ENCODE measurements at places on chromosomes 2 and 18.

DNA sequence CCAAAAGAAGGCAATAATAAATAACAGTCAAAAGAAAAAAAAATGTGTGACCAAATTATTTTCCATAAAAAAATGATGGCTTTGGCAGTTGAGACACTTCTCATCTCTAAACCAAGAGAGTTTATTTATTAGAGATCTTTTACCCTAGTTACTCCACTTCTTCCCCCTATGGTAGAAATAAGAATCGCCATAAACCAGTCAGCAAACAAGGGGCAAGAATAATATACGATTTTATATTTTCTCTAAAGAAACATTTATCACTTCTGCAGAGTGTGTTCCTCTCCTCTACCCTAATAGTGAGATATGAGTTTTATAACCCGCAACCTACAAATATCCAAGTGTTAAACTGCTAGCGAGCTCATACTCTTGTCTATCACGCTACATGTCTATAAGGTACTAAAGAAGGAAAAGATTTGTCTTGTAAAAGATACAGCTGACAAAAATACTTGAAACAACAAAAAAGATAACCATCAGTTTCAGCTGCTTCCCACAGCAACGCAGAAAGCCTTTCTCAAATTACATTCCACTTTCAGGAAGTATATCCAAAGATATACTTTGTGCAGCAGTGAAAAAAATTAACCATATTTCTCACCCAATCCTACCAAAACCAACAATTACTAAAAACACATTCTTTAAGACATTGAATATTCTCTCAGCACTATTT is 2.3 kb downstream of the RNF103 start:
- DNase-seq: peak; percentile 22

GRCh38 chr2:152432206-152432653 is 97.3 kb downstream of the FMNL2 start:
- DNase-seq: peak; percentile 83

GRCh38 chr2:218721934-218722333 is 11.3 kb downstream of the TTLL4 start:
- DNase-seq: no peak

DNA sequence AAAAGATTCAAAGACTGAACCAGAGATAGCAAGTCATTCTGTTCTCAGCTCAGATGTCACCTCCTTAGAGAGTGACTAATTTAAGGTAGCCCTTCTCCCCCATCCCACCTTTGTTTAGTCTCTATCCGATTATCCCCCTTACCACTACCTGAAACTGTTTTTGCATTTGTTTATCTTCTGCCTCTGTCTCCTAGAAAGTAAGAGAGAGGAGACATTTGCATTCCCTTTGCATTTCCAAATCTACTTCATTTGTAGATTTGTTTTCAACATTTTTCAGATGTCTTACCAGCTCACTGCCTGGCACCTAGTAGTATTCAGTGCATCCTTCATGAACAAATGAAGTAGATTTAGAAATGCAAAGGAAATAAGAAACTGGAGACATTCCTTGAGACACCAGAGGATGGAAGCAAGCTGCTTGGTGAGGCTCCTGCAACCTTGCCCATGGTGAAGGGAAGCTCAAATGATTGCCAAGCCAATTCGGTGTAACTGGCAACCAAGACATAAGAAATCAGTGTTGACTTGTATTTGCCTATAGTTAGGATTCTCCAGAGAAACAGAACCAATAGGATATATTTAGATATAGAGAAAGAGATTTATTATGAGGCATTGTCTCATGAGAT is 385.7 kb downstream of the STK39 start:
- DNase-seq: no peak

DNA sequence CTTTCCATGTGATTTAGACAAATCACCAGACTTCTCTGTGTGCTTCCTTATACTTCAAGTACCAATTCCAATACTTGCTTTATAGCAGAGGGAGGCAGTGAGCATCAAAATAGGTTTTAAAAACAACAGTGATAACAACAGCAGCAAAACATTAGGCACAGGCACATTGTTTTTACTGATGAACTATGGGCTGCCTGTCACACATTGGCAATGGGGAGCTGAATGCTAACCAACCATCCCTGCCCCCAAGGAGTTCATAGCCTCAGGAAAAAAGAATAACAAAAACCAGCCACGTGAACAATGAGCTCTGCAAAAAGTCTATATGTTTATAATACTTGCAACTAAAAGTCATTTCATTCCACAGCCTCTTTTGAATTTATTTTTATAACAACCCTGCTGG is 287.9 kb upstream of the TRIB2 start:
- no peak for DNase-seq

GRCh38 chr18:67453901-67454300 is 62.6 kb downstream of the DSEL start:
- DNase-seq: no peak

- DNase-seq: no peak
These were observed 1.1 kb downstream of the FEV start for GRCh38 chr2:218983934-218984238.

DNA sequence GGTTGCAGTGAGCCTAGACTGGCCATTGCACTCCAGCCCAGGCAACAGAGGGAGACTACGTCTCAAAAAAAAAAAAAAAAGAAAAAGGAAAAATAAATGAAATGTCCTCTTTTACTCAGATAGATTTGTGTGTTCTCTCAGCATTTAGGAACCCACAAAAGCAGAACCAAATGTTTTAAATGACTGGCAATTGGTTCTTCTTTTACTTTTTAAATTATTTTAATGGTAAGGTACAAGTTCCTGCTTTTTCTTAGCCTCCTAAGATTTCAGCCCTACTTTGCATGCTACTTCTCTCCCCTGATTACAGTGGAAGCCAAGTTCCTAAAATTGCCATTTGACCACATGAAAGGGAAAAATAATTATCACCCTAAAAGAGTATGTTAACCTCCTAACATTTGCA is 23.5 kb downstream of the SRSF7 start:
- DNase-seq: no peak

DNA sequence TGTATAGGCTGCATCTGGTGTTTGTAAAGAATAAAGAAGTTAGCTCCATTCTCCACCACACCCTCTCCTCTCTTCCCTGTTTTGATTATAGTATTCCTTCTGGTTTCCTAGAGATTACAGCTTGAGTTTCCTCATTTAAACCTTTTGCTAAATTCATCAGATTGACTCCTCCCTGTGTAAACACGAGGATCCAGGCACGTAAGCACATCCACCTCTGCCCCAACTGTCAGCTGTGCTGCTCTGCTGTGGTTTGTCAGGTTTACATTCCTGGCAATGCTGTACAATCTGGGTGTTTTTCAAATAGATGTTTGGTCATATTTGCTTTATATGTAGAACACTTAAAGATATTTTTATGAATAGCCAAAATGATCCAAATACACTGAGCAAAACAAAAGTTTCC is 302.8 kb downstream of the PTGR3 start:
- DNase-seq: no peak

DNA sequence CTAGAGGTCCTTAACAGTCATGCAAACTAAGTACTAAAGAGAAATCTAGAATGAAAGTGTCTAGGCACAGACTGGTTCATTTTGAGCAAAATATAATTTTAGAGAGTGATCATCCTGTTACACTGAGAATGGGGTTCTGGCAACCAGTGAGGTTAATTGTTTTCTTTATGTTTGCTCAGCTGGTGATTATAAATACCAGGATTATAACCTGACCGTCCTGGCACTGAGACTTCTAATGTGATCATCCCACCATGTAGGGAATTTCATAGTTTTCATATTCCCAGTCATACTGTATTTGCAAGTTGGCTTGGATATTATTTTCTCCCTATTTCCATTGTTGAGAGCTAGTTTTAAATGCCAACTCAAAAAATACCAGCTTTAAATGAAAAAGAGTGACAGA is 852.5 kb upstream of the LRATD1 start:
- DNase-seq: no peak

- DNase-seq: no peak
These were observed 96.1 kb downstream of the PID1 start for GRCh38 chr2:229174794-229175496.

- DNase-seq: no peak
These were observed 461.5 kb downstream of the IRS1 start for GRCh38 chr2:226337941-226338600.

DNA sequence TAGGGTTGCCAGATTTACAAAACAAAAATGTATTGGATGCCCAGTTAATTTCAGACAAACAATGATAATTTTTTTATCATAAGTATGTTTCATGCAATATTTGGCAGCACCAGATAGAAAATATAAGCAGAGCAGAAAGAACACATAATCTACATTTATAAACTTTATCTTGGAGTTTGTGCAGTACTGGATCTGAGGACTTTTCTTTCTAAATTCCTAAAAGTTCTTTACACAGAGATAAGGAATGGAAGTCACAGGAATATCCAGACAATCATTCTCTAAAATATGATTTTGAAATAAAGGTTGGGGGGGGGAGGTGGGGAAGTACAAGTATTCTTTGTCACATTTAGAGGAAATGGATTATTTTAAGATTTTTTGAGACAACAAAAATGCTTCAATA is 28.8 kb upstream of the MC4R start:
- DNase-seq: no peak

DNA sequence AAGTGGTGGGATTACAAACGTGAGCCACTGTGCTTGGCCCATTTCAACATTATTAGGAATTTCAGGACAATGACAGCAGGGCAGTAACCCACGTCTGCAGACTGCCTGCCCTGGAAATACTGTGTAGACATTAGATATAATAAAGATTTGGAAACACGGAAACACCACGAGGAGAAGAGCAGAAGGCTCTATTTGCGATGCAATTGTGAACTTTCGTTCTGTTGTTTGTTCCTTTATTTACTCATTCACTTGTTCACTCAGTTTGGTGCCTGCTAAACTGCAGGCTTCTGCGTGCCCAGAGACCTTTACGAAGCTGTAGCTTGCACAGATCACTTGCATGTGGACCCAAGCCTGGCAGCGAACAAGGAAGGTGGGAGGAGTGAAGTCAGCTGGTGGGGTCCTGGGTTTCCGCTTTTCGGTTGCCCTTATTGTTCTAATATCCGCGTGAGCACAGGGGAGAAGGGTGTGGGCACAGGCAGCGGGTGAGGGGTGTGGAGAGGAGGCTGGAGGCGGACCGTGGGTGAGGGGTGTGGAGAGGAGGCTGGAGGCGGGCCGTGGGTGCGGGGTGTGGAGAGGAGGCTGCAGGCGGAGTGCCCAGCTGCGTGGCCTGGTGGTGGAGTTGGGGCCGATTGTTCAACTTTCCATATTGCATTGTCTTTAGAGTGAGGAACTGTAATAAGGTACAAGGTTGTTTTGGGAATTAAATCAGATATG is 3.4 kb downstream of the COLEC11 start:
- no peak for DNase-seq

DNA sequence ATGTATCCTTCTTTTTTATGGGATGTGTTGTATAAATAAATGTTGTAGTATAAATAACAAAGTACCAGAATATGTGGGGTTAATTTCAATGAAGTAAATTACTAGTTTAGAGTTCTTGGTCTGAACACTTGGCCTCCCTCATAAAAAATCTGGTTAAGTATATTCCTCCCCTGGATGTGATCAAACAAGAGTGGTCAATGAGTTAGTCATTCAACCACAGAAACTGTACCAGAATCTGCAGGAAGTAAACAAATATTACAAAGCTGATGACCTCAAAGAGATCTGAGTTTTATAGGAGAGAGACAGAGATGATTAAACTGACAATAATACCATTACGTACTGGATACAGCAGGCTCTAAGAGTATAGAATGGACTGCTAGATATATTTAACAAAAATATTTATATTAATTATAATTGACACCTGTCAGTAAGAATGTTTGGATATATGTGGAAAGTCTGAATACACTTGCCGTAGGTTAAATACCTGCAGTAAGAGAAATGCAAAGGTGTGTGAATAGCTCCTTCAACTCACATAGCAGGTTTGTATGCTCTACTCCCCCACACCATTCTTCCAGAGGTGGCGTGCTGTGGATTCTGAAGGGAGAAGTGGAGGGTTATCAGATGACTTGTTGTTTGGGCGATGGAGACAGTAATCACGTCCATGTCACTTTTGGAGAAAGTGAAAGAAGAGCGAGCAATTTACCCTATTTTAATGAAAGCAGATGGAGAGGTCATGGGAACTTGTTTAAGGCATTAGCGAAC is 108.3 kb upstream of the LRATD1 start:
- DNase-seq: no peak

- no peak for DNase-seq
These were observed 106.0 kb upstream of the PKDCC start for GRCh38 chr2:41941831-41942230.

GRCh38 chr2:62774555-62775366 is 69.2 kb downstream of the EHBP1 start:
- DNase-seq: peak; percentile 45

- no peak for DNase-seq
These were observed 27.7 kb downstream of the NETO1 start for GRCh38 chr18:72840109-72840508.

GRCh38 chr2:162149940-162150339 is 2.1 kb downstream of the GCG start:
- DNase-seq: no peak

DNA sequence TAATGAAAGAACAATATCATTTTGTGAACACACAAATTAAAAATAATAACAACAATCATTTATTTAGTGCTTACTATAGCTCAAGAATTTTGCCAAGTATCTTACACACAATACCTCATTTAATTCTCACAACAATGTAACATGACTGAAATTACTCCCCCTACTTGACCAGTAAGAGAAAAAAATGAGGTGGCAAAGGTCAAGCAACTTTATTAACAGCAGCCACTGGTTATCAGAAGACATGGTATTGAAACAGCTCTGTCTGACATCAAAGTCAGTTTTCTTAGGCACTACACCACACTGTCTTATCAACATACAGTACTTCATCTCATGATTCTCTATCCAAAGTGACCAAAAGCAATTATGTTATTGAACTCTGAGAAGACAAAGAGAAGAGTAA is 389.4 kb downstream of the ZEB2 start:
- DNase-seq: no peak

- no peak for DNase-seq
These were observed 11.1 kb upstream of the INO80C start for GRCh38 chr18:35508746-35509338.

GRCh38 chr2:204706939-204707338 is 161.7 kb downstream of the PARD3B start:
- no peak for DNase-seq

GRCh38 chr2:62202019-62202722 is 6.3 kb downstream of the B3GNT2 start:
- peak; percentile 39 for DNase-seq

GRCh38 chr18:21452796-21453510 is 147.6 kb downstream of the ESCO1 start:
- no peak for DNase-seq

- no peak for DNase-seq
These were observed 49.7 kb downstream of the MTA3 start for GRCh38 chr2:42618116-42618515.

- no peak for DNase-seq
These were observed 22.0 kb downstream of the RHOB start for GRCh38 chr2:20468549-20469500.

DNA sequence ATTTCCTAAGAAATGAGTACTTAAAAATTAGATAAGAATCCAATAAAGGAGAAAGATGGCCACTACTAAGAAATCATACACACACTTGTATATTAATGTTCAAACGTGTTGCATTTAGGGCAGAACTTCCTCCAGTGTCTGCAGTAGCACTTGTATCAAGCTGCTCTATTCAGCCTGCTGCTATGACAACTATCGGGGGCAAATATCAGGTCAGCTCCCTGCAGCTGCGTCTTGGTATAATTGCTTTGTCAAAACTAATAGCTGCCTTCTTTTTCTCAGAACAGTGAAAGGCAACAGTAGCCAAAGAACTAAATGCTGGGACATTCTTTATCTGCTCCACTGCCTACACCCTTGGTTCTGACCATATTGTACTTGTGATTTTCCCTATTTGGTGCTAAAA is 300.7 kb downstream of the NOL4 start:
- DNase-seq: no peak

GRCh38 chr18:9454061-9454703 is 21.1 kb upstream of the RALBP1 start:
- no peak for DNase-seq

All from AML-193 (cell line).